ENCODE measurements at places on chromosomes 7 and 10. TPM values are rescaled to one million over a fixed set of nuclear protein-coding genes. Genes with fewer than 3 reads are reported as not detected.

DNA sequence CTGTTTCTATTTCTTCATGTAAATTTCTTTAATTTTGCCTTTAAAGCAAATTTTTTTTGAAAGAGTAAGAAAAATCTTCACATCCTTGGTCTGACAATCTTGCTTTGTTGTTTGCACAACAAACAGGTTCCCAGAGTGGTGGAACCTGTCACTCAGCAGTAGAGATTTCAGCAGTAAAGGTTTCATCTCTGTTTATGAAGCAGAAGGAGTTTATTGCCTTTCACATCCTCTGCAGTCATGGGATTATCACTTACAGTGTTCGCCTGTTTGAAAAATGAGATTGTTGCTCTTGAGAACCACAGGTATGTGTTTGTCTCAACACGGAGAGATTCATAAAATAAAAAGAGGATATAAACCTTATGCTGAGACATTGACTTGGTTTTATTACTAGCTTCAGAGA is 342.6 kb downstream of the IPMK start:
- no peak for DNase-seq

The CHAT gene
- total RNA-seq, result not detected

The CRHR2 gene
- total RNA-seq, result not detected

The GIMAP1 gene
- not detected for total RNA-seq

DNA sequence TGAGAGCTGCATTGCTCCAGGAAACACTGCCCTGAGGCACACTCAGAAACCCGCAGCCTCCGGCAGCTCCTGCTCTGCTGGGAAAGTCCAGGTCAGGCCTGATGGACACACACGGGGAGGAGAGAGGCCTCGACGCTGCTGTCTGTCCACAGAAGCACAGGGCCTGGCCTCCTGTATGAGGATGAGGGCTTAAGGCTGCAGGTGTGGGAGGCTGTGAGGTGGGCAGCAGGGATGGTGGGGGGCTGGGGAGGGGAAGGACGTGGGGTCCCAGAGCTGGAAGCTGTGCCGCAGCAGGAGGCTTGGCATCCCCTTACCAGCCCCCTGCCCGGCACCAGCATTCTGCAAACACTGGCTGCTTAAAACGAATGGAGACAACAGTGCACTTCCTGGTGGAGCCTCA is 186.2 kb downstream of the DNAJB6 start:
- DNase-seq, result no peak

- no peak for DNase-seq
Observed at GRCh38 chr10:106836933-106837663, 327.4 kb downstream of the SORCS1 start.

The CLCN1 gene
- total RNA-seq, result not detected

The DYNC1I1 gene
- total RNA-seq, result 0.14 TPM

- DNase-seq, result no peak
Observed at GRCh38 chr10:4181621-4182049, 396.6 kb upstream of the KLF6 start.

GRCh38 chr10:115992236-115992986 is 280.6 kb downstream of the GFRA1 start:
- no peak for DNase-seq

- DNase-seq, result no peak
Observed at GRCh38 chr7:69318794-69319193, 279.5 kb upstream of the AUTS2 start.

DNA sequence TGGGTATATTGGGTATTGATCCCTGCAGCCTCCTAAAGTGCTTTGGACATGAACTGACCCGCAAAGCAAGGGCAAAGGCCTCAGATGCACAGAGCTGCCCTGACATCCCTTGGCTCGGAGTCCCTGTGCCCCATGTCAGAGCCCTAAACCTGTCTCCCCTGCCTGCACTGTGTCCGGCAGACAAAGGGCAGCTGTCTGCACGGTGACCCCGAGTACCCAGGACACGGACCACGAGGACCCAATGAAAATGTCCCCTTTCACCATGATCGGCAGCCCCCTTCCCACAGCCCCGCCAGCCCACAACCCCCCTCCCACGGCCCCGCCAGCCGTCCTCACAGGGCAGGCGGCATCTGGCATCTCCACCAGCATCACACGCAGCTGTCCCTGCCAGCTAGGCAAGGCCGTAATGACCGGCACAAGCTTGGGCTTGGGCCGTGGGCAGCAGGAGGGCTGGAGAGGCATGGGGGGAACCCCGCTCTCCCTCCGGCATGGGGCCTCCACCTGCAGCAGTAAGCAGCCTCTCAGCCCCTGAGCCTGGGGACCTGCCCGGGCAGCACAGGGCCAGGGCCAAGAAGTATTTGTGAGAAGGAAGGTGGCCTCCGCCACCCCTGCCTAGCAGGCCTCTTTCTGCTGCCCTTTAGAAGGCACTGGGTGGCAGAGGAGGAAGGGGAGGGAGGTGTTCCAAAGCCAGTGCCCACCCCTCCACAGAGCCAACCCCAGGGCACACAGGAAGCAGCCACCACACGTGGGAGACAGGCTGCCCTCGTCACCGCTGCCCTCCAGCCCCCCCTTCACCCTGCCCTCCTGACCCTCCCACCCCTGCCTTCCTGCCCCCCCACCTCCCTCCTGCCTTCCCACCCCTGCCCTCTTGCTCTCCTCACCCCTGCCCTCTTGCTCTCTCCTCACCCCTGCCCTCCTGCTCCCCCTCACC is 10.1 kb downstream of the NUDT1 start:
- no peak for DNase-seq

The PNLIP gene
- total RNA-seq, result not detected

The PDE1C gene
- total RNA-seq, result 2.6 TPM

DNA sequence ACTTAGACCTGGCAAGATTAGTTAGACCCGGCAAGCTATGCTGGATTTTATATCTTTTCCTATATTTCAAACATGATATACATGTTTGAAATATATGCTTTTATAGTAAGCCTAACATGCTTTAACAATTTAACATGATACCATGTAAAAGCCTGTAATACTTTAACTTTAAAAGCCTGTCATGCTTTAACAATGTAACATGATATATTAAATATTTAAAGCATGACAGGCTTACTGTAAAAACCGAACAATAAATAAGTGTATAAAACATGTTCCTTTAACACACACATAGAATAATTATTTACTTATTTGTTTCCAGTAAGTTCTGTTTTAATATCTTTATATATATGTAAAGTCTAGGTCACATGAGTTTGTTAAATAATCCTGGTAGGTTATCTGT is 65.4 kb downstream of the SLC25A40 start:
- no peak for DNase-seq

The SORCS3 gene
- 1.2 TPM for total RNA-seq

DNA sequence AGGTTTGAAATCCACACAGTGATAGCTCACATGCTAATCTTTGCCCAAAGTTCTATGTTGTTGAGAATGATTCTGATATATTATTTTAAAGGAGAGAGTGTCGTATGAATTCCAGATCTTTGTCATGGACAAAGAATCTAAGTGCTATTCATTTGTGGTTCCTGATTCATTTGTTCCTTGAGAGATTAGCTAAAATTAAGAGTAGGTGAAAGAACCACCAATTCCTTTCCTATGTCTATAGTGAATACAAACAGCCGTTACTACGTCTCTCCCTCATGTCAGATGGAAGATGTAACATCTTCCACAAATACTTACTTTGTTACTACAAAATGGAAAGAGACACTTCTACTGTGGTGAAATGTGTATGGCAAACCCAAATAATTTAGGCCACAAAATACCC is 3.3 kb upstream of the PLXDC2 start:
- no peak for DNase-seq

The ZNF282 gene
- 32.0 TPM for total RNA-seq

DNA sequence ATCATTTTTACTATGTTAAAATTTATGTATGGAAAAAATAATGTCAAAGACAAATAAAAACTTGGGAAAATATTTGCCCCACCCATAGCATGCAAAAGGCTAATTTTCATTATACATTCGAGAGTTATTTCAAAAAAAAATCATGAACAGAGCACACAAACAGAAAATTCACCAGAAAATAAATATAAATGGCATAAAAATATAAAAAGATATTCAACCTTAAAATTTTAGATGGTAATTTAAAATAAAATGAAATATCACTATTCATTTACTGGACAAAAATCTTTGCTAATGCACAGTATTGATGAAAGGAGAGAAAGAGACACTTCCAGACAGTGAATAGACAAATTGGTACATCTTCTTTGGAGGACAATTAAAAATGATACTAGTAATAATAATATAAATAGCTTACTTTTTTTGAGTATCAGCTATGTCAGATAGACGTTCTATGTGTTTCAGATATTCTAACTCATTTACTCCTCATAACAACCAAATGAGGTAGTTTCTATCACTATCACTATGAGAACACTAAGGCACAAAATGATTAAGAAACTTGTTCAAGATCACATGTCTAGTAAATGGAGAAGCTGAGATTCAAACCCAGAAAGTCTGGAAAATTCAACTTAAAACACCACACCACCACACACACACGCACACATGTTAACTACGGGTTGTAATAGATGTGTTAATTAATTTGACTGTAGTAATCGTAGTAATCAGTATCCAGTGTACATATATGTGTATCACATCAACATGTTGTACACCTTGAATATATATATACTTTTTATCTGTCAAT is 63.0 kb downstream of the CCDC71L start:
- DNase-seq, result no peak

- DNase-seq, result peak; percentile 66
Observed at GRCh38 chr10:92972066-92972870, 88.3 kb upstream of the CYP26C1 start.

The RAMP3 gene
- total RNA-seq, result not detected

The AKR1C8 gene
- total RNA-seq, result 0.21 TPM

- DNase-seq, result peak; percentile 92
Observed at GRCh38 chr10:44752451-44753441, 158.4 kb upstream of the TMEM72 start.

GRCh38 chr7:39624442-39624807 is 1.1 kb downstream of the RALA start:
- DNase-seq, result no peak

The ANKRD2 gene
- total RNA-seq, result 0.08 TPM

Data from kidney epithelial cell (primary cell).